ENCODE measurements at places on chromosomes 3 and 15.
A peak's percentile ranks its signal among the peaks of the same experiment; 100 is the strongest.

GRCh38 chr3:130300888-130301287 is 44.6 kb upstream of the COL6A5 start:
- no peak for DNase-seq

GRCh38 chr3:184565421-184566211 is 4.0 kb downstream of the EPHB3 start:
- DNase-seq, result no peak

- no peak for DNase-seq
Observed at GRCh38 chr3:57256844-57257243, 29.3 kb downstream of the APPL1 start.

GRCh38 chr15:49036650-49037545 is 9.3 kb downstream of the SECISBP2L start:
- DNase-seq, result no peak

DNA sequence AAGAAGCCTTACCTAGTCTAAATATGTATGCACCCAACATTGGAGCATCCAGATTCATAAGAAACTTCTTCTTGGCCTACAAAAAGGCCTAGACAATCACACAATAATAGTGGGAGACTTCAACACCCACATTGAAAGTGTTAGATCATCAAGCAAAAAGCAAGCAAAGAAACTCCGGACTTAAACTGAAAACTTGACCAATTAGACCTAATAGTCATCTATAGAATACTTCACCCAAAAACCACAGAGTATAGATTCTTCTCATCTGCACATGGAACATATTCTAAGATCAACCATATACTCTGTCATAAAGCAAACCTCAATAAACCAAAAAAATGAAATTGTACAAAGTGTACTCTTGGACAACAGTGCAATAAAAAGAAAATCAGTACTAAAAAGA is 22.3 kb upstream of the OR5K4 start:
- DNase-seq, result no peak

- DNase-seq, result peak; percentile 20
Observed at GRCh38 chr3:174198199-174198598, 660.9 kb upstream of the NAALADL2 start.

- DNase-seq, result no peak
Observed at GRCh38 chr15:69576035-69576526, 123.5 kb downstream of the RPLP1 start.

Data from left renal pelvis (tissue), 4 donors.